ENCODE measurements at places on chromosomes 12 and 14.
A peak's percentile ranks its signal among the peaks of the same experiment; 100 is the strongest.

GRCh38 chr14:60183138-60183537 is 17.9 kb upstream of the DHRS7 start:
- H3K4me3 ChIP-seq, result no peak overlapping the region
- DNase-seq, result no peak
- no peaks in the 10 kb centered on the region for H3K27me3 ChIP-seq
- H3K27ac ChIP-seq, result no peak overlapping the region

DNA sequence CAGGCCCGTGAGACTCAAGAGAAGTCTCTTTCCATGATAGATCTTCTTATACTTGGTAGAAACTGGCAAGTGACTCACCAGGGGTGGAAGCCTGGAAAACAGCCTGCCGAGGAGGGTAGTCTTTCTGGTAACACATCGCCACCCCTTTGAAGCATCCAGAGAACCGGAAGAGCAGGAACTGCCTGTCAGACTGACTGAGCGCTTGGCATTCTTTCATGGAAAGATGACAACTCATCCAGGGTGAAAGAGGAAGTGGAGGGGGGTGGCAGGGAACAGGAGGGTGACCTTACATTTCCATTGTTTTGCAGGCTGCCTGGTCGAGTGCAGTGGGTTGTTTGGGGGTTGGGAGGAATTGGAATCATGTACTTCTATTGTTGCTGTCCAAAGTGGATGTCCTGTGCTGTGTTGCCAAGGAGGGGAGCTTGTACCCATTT is 34.5 kb downstream of the PRKCH start:
- no peaks in the 10 kb centered on the region for H3K27me3 ChIP-seq
- H3K27ac ChIP-seq, result no peak overlapping the region
- H3K4me1 ChIP-seq, result peaks cover 4% of the 10 kb centered on the region
- H3K4me3 ChIP-seq, result no peak overlapping the region
- H3K36me3 ChIP-seq, result no peaks in the 10 kb centered on the region
- DNase-seq, result peak; percentile 31

DNA sequence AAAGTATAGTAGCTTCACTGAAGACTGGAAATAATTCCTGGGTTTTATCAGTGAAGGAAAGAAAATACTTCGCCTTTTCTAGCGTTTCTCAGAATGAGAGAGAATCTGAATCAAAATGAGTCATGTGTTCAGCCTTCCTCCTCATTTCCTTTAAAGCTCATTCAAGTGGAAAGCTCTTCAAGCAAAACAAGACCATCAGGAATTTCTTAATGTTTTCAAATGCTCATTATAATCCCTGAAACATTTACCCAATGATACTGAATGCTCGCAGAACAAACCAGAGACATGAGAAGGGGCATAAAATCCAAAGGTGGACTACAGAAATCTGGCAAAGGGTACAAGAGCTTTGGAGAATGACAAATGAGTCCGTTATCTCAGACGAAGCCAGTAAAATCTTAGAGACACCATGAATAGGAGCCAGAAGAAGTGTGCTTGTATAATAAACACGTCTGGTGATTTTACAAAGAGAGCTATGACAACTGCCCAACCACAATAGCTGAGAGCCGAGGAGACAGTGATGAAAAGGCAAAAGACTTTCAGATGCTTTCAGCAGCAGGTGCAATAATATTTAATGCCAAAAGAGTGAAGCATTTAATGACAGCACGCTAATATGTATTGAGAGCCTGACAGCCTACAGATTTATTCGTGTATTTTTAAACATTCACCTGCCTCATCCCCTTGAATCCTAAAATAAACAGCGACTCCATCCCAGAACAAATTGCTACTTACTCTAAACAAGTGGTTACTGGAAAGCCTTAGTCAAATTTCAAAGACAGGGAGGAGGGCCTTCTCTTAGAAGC is 19.0 kb downstream of the SPRING1 start:
- DNase-seq, result no peak
- H3K4me1 ChIP-seq, result peaks cover 1% of the 10 kb centered on the region
- no peak overlapping the region for H3K4me3 ChIP-seq
- no peaks in the 10 kb centered on the region for H3K36me3 ChIP-seq

DNA sequence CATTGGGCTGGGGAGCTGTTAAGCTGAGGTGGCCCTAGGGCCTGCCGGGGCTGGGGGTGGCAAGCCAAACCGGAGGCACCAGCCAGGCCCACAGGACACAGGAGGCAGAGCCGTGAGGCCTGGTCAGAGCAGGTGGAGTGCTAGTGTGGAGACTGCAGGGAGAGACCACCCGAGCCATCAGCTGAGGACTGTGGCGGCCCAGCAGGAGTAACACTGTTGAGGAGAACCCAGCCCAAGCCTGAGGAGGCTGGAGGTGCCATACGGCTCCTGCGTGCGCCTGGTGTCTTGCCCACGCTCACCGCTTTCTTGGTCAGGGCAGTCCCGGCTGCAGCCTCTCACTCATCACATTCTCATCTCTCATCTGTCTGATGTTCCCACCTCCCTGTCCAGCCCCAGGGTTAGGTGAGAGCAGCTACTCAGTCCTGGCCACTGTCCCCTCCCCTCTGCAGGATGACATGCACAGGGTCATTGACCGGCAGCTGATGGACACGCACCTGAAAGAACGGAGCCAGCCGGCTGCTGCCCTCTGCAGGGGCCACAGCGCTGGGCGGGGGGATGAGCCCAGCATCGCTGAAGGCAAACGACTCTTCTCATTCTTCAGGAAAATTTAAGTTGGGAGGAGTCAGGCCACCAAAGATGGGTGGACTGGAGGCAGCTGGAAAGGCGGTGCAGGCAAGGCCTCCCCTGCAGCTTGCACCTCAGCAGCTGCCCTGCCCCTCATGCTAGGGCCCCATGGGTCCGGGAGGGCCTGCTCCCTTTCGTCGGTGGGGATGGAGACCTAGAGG is 23.8 kb downstream of the RAB35 start:
- no peak for DNase-seq
- H3K4me1 ChIP-seq, result peaks cover 16% of the 10 kb centered on the region
- H3K36me3 ChIP-seq, result peaks cover 7% of the 10 kb centered on the region
- H3K27me3 ChIP-seq, result no peaks in the 10 kb centered on the region
- no peak overlapping the region for H3K4me3 ChIP-seq
- no peak overlapping the region for H3K27ac ChIP-seq

DNA sequence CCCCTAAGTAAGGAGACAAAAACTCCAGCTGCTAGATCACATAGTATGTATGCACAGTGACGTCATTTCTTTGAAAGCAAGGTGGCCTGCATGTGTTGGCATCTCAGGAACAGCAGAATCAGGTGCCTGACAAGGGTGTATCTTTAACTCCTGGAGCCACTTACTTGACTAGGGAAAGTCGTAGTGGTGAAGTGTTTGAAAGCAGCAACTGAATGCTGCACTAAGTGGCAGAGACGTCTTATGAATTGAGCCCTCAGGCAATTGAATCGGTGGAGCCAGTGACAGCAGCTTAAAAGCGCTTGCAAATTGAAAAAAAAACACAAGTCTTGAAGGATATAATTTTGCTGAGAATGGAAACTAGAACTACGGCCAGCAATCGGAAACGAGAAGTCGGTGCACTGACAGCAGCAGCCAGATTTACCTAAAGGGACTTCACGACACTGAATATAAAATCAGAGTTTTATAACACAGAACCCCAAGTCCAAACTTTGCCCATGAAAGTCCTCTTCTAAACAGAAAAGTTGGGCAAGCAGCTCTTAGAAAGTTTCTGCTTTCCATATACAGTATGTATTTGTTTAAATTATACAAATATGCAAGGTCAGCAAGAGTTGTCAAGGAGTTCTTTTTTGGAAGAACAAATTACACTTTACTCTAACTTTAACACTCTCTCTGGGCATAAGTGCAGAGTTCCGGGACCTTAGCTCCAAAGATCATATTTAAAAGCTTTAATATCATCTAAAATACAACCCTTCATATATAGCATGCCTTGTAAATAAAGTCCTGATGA is 1.1 kb downstream of the IGF1 start:
- no peaks in the 10 kb centered on the region for H3K36me3 ChIP-seq
- DNase-seq, result no peak
- H3K4me1 ChIP-seq, result peaks cover 4% of the 10 kb centered on the region
- H3K27ac ChIP-seq, result no peak overlapping the region
- no peak overlapping the region for H3K4me3 ChIP-seq

GRCh38 chr14:61375218-61375617 is 53.8 kb downstream of the PRKCH start:
- no peak overlapping the region for H3K27ac ChIP-seq
- H3K4me1 ChIP-seq, result 0 out of 2 replicates have a peak, but pooled peaks cover 1% of the 10 kb centered on the region
- no peak overlapping the region for H3K4me3 ChIP-seq
- H3K27me3 ChIP-seq, result no peaks in the 10 kb centered on the region
- no peak for DNase-seq

GRCh38 chr14:54440476-54440872 is 700 bp downstream of the CNIH1 start:
- peak overlapping the region; percentile 59 for H3K4me3 ChIP-seq
- no peaks in the 10 kb centered on the region for H3K27me3 ChIP-seq
- H3K4me1 ChIP-seq, result no peaks in the 10 kb centered on the region
- no peak for DNase-seq
- no peaks in the 10 kb centered on the region for H3K36me3 ChIP-seq

GRCh38 chr12:85036234-85036707 is at the start of the genes LRRIQ1 and TSPAN19:
Gene LRRIQ1 (plus strand): TSS chr12:85036351. CDS start chr12:85038177, 1,826 bp downstream.
Gene TSPAN19 (minus strand): TSS chr12:85036277. CDS start chr12:85029946, 6,331 bp downstream.
- no peak within 1 kb of the TSS for H3K27ac ChIP-seq
- H3K27me3 ChIP-seq, result no peaks in the 10 kb centered on the region
- DNase-seq, result peak; percentile 92
- no peaks in the 10 kb centered on the region for H3K36me3 ChIP-seq
- peak within 1 kb of the TSS; percentile 50 for H3K4me3 ChIP-seq
- no peaks in the 10 kb centered on the region for H3K4me1 ChIP-seq

- H3K4me1 ChIP-seq, result no peaks in the 10 kb centered on the region
- no peak overlapping the region for H3K27ac ChIP-seq
- H3K27me3 ChIP-seq, result no peaks in the 10 kb centered on the region
- DNase-seq, result no peak
Measured at GRCh38 chr14:22735096-22735495, 31.4 kb upstream of the OXA1L start.

GRCh38 chr12:11832093-11832492 is 182.6 kb downstream of the ETV6 start:
- H3K27ac ChIP-seq, result no peak overlapping the region
- H3K27me3 ChIP-seq, result no peaks in the 10 kb centered on the region
- no peak overlapping the region for H3K4me3 ChIP-seq
- H3K4me1 ChIP-seq, result no peaks in the 10 kb centered on the region
- no peaks in the 10 kb centered on the region for H3K36me3 ChIP-seq

GRCh38 chr12:114884575-114884974 is 200.6 kb upstream of the TBX3 start:
- no peaks in the 10 kb centered on the region for H3K27me3 ChIP-seq
- no peak for DNase-seq
- 0 out of 2 replicates have a peak, but pooled peaks cover 1% of the 10 kb centered on the region for H3K4me1 ChIP-seq
- no peaks in the 10 kb centered on the region for H3K36me3 ChIP-seq
- H3K27ac ChIP-seq, result no peak overlapping the region

- H3K4me1 ChIP-seq, result 0 out of 2 replicates have a peak, but pooled peaks cover 2% of the 10 kb centered on the region
- no peaks in the 10 kb centered on the region for H3K36me3 ChIP-seq
- H3K4me3 ChIP-seq, result no peak overlapping the region
Measured at GRCh38 chr12:230925-231671, 17.1 kb upstream of the SLC6A12 start.

DNA sequence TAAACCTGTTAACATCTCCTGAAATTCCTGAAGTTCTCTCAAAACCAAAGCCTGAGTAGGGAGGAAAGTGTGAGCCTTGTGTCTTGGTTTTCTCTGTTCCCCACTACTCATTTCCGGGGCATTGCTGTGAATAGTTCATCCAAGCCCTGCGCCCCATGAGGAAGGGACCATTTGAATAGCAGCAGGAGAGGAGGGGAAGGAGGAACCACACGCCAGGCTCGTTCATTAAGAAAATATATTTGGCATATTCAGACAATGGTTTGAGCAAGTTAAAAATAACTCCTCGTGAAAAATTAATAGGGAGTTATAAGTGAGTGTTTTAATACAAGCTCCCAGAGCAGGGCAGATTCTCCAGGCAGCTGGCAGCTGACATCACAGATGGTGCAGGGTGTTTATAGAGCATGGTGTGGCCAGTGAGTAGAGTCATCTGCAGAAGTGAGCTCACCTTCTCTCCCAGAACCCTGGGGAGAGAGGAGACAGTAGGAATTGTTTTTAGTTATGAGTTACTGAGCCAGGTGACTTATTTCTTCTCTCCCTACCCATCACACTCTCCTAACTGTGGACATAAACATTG is 29.5 kb upstream of the CISTR start:
- no peak for DNase-seq
- H3K4me1 ChIP-seq, result no peaks in the 10 kb centered on the region
- no peaks in the 10 kb centered on the region for H3K36me3 ChIP-seq
- H3K4me3 ChIP-seq, result no peak overlapping the region

DNA sequence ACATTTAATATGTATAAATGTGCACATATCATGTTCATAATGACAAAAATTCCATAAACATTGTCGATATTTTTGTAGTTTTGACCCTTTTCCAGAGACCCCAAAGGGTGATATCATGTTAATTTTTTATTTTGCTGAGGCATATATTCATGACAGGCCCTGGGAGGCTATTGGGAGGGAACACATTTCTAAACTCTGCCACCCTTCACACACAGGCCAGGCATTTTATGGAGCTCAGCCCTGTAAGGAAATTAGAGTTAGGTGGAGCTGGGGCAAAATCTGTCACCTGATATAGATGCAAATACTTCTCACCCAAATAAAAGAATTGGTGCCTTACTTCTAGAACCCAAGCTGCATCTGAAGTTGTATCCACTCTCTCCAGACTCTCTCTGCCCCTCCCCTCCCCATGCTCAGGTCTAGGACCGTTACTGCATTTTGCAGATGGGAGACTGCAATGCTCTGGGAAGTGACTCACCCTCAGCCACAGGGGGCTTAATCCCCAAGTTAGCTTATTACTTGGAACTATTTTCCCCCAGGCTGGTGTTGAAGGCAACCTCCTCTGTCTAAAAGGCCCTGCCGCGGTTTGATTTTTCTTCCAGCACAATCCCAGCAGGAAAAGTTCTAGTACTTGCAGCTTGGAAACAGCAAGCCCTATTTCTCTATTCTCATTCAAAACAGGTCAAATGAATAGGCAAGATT is 238.9 kb downstream of the EMP1 start:
- no peak for DNase-seq
- no peaks in the 10 kb centered on the region for H3K27me3 ChIP-seq
- H3K4me3 ChIP-seq, result no peak overlapping the region
- H3K27ac ChIP-seq, result no peak overlapping the region
- H3K36me3 ChIP-seq, result no peaks in the 10 kb centered on the region

GRCh38 chr12:38956337-38956736 is 50.9 kb upstream of the CPNE8 start:
- H3K4me1 ChIP-seq, result no peaks in the 10 kb centered on the region
- H3K4me3 ChIP-seq, result no peak overlapping the region
- no peak for DNase-seq
- H3K27ac ChIP-seq, result no peak overlapping the region

Measured in iPS DF 6.9 (cell line).